Fibroblast of gingiva (primary cell): ENCODE measurements at places on chromosomes 6 and 20.

DNA sequence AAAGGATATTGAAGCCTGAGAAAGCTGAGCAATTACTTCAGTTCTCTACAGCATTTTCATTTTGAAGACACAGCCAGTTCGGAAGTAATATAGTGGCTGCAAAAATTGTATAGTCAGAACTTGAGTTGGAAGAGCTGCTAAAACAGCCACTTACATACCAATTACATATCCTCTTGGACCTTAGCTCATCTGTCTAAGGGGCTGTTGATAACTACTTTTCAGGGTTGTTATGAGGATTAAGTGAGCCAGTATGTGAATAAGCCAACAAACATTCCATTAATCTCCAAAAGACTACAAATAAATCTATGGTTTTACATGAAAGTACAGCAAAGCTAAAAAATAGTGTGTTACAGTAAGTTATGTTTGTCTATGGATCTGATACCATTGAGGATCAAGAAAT is 59.7 kb downstream of the TMEM200A start:
- DNase-seq: no peak

GRCh38 chr6:21883595-21884328 is 290.2 kb downstream of the SOX4 start:
- DNase-seq: no peak

- no peak for DNase-seq
These were observed 107.1 kb downstream of the CDYL start for GRCh38 chr6:4883298-4883697.

DNA sequence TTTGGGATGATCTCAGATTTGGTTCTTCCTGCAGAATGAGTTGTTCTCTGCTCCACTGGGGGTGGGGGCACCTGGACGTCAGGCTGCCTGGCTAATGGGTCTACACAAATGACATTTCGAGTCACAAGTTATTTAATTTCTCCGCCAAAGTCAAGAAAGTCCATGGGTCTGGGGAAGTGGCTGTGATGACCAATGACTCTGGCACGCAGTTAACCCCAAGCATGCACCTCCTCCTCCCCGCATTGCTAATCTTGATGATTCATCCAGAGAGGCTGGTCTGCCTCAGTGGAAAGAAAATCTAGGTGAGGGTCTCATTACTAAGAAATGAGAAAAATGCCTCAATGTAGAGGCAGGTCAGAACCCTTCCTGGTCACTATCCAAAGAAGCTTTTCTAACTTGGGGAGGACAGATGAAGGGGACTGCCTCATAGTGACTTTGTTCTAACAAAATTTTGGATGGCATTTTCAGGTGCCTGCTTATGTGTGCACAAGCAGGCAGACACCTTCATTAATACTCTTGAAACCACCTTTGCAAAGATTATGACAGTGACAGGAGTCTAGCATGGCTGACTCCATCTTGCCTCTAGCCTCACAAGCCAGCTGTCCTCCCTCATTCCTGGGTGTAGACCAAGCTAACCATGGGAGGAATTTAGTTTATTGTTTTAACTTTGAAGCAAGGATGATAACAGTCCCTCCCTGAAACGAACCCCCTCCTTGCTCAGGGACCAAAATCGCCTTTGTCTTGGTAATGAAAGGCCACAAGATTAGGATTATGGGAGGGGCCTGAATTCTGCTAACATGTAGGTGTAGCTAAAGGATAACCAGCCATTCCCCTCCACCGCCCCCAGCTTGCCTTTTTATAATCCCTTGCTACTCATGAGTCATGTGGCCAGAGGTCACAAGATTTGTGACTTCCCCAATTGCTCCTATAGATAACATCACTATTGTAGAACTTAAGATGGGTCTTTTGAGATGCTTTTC is 98.6 kb upstream of the MRPS10 start:
- peak; percentile 83 for DNase-seq

- no peak for DNase-seq
These were observed 2.0 kb upstream of the HBS1L start for GRCh38 chr6:135056632-135057031.

DNA sequence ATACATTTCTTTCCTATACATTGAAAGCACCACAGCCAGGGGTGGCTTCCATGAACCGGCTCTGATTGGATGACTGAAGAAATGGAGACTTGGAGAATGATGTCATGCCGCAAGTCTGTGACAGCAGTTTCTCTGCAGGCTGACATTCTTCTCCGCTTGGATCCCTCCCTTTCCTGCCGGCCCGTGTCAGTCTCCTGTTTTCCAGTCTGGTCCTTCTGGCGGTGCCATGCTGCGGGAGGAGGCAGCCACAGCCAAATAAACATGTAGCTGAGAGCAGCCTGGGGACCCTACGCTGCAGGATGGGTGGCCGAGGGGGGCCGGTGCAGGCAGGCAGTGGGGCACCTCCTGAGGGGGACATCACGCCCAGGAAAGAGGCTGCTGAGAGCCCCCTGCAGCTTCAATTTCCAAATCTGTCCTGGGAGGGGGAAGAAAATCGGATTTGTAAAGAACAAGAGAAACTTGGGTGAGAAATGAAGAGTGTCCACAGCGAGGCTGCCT is 178.0 kb downstream of the TAF4 start:
- no peak for DNase-seq

DNA sequence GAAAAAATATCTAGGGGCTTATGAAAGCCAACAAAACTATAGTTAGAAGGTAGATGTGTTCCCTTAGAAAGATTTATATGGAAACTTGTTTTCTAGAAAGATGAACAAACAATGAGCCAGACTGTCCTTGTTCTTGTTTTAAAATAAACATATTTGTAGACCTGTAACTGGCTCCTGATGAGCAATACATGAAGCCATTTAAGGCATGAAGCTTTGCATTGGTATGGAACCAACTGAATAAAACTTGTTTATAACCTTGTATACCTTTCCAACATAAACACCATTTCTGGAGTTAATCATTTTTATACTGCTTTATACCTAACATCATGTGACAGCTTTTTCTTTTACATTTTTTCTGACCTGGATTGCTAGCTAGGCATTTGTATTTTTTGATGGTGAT is 247.8 kb downstream of the PRL start:
- no peak for DNase-seq

DNA sequence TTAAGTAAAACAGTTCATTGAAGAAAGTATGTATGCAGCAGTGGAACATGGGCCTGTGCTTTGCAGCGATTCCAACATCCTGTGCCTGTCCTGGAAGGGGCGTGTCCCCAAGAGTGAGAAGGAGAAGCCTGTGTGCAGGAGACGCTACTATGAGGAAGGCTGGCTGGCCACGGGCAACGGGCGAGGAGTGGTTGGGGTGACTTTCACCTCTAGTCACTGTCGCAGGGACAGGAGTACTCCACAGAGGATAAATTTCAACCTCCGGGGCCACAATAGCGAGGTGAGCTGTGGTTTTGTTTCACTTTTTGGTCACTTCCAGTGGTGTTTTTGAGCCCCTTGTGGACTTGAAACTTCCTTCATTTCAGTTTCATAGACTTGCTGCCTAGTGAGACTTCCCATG is 1.7 kb downstream of the TULP4 start:
- no peak for DNase-seq
